Mesangial cell (primary cell): ENCODE measurements at places on chromosomes 5 and 9. TPM values are rescaled to one million over a fixed set of nuclear protein-coding genes. Genes with fewer than 3 reads are reported as not detected.

Gene COL27A1
- 6.7 and 6.8 TPM in 2 replicates for total RNA-seq

Gene OSMR
- total RNA-seq = 30.8 and 47.5 TPM in 2 replicates

Gene BASP1
- total RNA-seq = 47.9 and 73.3 TPM in 2 replicates

Gene SPINK4
- not detected in 2 replicates for total RNA-seq

Gene PRELID1
- 113 and 239 TPM in 2 replicates for total RNA-seq

Gene TLR4
- total RNA-seq = 8.2 and 12.2 TPM in 2 replicates

Gene EIF4EBP3
- total RNA-seq = 0.98 and 6.3 TPM in 2 replicates

Gene SCGB3A2
- total RNA-seq = not detected in 2 replicates

Gene GABRA6
- not detected in 2 replicates for total RNA-seq

Gene ENHO
- total RNA-seq = 0.65 TPM in 1 of 2 replicates, not detected in the other

Gene OR1J2
- not detected in 2 replicates for total RNA-seq

Gene STKLD1
- total RNA-seq = 0.49 and 1.3 TPM in 2 replicates

Gene PFN3
- total RNA-seq = not detected in 2 replicates

Gene SYK
- total RNA-seq = 6.5 and 7.5 TPM in 2 replicates

Gene GIN1
- 2.0 and 2.3 TPM in 2 replicates for total RNA-seq

Gene ANKDD1B
- total RNA-seq = under 0.01 and 0.89 TPM in 2 replicates

Gene SLC25A2
- 0.63 TPM in 1 of 2 replicates, not detected in the other for total RNA-seq

Gene LRRTM2
- under 0.01 and 0.33 TPM in 2 replicates for total RNA-seq

Gene CSF1R
- 0.13 and 0.16 TPM in 2 replicates for total RNA-seq

Gene MSX2
- total RNA-seq = 0.16 and 0.38 TPM in 2 replicates

Gene PCDHB4
- total RNA-seq = 0.13 and 0.49 TPM in 2 replicates

Gene PLEKHG4B
- total RNA-seq = 0.49 and 0.51 TPM in 2 replicates

Gene EDIL3
- 118 and 193 TPM in 2 replicates for total RNA-seq

Gene RCL1
- total RNA-seq = 16.8 and 19.0 TPM in 2 replicates

Gene ZFP37
- total RNA-seq = 0.98 and 1.0 TPM in 2 replicates

Gene HACD4
- 2.1 and 2.4 TPM in 2 replicates for total RNA-seq

Gene BAAT
- 0.13 and 0.16 TPM in 2 replicates for total RNA-seq

Gene PCSK1
- 0.13 TPM in 1 of 2 replicates, not detected in the other for total RNA-seq

Gene FGF18
- 0.33 and 14.1 TPM in 2 replicates for total RNA-seq

Gene PLAA
- 31.4 and 39.1 TPM in 2 replicates for total RNA-seq

Gene ITK
- not detected in 2 replicates for total RNA-seq

Gene INSL4
- not detected in 2 replicates for total RNA-seq

Gene KCNMB1
- not detected in 2 replicates for total RNA-seq

Gene ERMP1
- total RNA-seq = 8.1 and 18.3 TPM in 2 replicates

Gene FLT4
- total RNA-seq = 0.38 and 0.81 TPM in 2 replicates

Gene SLC22A5
- total RNA-seq = 9.9 and 24.8 TPM in 2 replicates

Gene TCF7
- 2.6 and 2.8 TPM in 2 replicates for total RNA-seq

Gene IGFBPL1
- 1.8 and 8.6 TPM in 2 replicates for total RNA-seq

Gene SOX30
- 0.33 and 0.51 TPM in 2 replicates for total RNA-seq

Gene SLC34A1
- total RNA-seq = not detected in 2 replicates

Gene ARID3C
- 0.51 TPM in 1 of 2 replicates, not detected in the other for total RNA-seq

Gene DMRTA1
- total RNA-seq = 1.3 and 1.9 TPM in 2 replicates

Gene FAM153A
- total RNA-seq = not detected in 2 replicates

Gene FBXL7
- total RNA-seq = 9.6 and 11.9 TPM in 2 replicates

Gene NR4A3
- 0.13 TPM in 1 of 2 replicates, not detected in the other for total RNA-seq

Gene NKD2
- total RNA-seq = 0.13 TPM in 1 of 2 replicates, not detected in the other

Gene SH3GL2
- 0.33 and 0.63 TPM in 2 replicates for total RNA-seq

Gene PCDHA11
- 0.16 TPM in 1 of 2 replicates, not detected in the other for total RNA-seq

Gene RASEF
- total RNA-seq = 2.4 and 2.9 TPM in 2 replicates

Gene CCDC171
- 0.98 and 1.8 TPM in 2 replicates for total RNA-seq

Gene CNTFR
- not detected in 2 replicates for total RNA-seq

Gene PCDHGA4
- 0.33 and 2.2 TPM in 2 replicates for total RNA-seq

Gene THBS4
- total RNA-seq = 0.33 and 1.9 TPM in 2 replicates

Gene OTP
- not detected in 2 replicates for total RNA-seq
